ELR (cell line): ENCODE measurements at places on chromosomes 1 and 21.
A peak's percentile ranks its signal among the peaks of the same experiment; 100 is the strongest.

DNA sequence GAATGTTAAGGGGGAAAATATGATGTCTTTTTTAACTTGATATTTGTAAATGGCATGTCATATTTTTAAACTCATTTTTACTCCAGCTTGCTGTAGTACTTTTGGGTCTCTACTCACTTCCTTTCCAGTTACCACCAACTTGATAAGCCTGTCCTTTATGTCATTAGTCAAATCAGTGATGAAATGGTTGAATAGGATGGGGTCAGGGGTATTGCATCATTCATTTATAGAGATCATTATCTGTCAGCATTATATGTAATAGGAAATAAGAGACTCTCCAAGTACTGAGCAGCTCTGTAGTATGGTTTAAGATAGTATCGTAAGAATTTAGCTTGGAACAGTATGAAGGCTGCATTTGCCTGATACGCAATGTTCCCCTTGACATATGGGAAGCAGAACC lies 227.3 kb downstream of the BRINP3 start:
- DNase-seq: no peak

DNA sequence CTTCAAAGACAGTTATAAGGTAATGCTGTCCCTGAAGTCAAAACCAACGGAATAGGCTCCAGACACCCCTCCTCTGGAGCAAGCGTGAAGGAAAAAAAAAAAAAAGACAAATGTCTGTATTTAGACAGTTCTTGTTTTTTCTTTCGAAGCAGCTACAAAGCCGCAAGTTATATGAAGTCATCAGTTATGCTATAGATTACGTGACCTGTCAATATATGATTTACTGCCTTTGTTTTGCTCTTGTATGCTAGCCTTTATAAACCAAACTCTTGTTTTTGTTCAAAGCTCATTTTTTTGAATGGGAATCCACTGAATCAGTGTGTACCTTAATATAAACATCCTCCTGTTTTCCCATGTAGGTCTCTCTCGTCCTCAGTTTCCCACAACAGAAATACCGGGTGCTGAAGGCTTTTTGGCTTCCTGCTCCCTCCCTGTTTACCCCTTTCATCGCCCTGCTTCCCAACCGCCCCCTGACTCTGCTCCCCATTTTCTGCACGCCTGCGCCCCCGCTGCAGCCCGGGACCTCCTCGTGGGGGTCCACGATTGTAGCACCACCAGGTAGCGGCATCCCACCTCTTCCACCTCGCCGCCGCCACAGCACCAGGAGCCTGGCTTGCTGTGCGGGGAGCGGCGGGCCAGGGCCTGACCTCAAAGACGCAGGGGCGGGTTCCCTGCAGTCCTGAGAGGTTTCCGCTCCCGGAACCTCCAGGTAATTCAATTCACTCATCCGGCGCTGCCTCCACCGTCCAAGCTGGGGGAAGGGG lies 5.2 kb upstream of the ZNF678 start:
- DNase-seq: no peak

DNA sequence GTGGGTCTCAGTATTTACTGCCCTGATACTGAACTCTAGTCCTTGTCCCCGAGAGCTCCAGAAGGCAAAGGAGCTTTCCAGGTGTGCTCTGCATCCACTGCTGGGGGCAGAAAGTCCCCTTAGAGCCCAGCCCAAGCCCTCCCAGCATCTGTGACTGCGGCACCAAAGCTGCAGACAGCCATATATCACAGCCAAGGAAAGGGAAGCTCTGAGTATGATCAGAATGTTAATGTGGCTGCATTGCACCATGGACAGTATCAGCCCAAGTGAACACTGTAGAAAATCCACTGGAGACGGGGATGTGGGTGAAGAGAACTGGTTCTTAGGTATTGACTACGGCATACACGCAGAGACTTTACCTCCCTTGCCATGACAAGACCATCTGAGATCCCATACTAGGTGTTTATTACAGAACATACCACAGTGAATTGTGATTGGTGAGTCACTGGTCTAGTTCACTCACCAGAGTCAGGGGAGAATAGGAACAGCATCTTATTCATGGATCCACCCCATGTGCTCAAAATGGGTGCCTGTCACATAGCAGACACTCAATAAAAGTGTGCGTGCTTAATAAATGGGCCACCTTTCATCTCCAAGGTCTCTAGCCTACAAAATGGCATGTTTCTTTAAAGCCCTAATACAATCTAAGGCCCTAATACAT lies 170.3 kb downstream of the HHIPL2 start:
- DNase-seq: peak; percentile 10

GRCh38 chr1:202397256-202397655 lies 48.8 kb downstream of the PPP1R12B start:
- no peak for DNase-seq

DNA sequence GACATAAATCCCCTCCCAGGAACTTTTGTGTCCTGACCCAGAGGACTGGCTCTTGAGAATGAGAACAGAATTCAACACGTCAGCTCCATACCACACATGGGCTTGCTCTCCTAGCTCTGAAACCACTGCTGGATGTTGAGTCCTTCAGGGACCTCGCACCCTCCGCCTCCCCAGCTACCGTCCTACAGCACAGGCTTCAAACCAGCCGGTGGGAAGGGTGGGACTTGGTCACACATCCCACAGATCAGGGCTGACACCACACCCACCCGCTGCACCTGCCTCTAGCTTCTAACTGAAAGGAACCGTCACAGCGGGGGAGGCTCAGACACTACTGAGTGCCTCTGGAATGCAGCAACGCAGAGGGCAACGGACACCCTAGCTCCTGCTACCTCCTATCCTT lies 24.0 kb downstream of the MRAP start:
- DNase-seq: no peak
